ENCODE measurements at places on chromosomes 7 and 10.

GRCh38 chr7:100544967-100545359, 6.0 kb downstream of the AGFG2 start:
- DNase-seq: no peak

DNA sequence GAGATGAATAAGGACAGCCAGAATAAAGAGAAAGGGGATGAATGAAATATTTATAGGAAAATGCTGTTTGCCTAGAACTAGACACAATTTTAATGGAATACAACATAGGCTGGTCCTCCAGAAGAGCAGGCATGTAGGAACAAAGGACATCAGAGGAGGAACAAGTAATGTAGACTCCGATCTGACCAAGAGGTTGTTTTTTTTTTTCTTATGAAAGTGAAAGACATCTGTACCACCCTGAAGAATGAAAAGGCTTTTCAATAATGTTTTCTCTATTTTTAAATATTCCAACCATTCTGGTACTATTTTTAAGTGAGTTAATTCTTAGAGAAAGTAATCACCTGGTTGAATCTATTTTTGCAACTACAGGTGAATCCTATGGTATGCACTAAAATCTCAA, 136.9 kb upstream of the PTN start:
- no peak for DNase-seq

DNA sequence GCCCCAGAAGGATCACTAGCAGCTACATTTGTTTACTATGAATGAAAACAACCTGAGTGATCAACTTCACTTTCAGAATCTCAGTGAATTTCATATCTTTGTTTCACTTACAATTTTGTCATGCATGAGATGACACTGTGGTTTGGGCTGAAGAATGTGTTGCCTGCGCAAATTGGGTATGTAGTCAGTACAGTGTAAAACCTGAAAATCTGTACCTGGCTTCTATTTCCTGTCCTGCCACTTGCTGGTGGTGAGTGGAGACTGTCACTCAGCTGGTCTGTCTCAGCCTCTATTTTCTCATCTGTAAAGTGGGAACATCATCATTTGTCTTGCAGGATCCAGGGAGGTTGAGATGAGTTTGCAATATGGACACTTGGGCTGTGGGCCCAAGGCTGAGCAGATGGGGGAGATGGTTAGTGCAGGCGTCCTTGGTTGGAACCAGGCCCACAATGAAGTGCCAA, 118.0 kb downstream of the WDFY4 start:
- DNase-seq: no peak

- no peak for DNase-seq
Observed at GRCh38 chr10:125602825-125603224, 80.1 kb downstream of the TEX36 start.

DNA sequence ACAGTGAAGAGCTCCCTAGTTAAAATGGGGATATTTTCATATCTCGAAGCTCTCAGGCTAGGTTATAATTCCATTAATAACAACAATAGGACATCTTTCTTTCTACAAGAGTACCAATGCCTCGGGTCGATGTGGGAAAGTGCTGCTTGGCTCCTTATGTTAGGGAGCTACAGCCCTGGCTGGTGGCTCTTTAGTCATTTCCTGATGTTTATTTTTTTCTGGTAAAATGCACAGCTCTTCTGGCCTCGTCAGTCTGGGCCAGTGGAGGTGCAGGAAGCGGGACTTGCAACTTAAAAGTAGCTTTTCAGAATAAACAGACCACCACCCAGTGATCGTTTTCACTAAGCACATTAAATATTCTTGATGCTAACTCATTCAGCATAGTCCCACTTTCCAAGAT, 58.3 kb downstream of the MKX start:
- DNase-seq: no peak

- DNase-seq: no peak
Observed at GRCh38 chr10:60798031-60798430, 19.8 kb downstream of the CDK1 start.

DNA sequence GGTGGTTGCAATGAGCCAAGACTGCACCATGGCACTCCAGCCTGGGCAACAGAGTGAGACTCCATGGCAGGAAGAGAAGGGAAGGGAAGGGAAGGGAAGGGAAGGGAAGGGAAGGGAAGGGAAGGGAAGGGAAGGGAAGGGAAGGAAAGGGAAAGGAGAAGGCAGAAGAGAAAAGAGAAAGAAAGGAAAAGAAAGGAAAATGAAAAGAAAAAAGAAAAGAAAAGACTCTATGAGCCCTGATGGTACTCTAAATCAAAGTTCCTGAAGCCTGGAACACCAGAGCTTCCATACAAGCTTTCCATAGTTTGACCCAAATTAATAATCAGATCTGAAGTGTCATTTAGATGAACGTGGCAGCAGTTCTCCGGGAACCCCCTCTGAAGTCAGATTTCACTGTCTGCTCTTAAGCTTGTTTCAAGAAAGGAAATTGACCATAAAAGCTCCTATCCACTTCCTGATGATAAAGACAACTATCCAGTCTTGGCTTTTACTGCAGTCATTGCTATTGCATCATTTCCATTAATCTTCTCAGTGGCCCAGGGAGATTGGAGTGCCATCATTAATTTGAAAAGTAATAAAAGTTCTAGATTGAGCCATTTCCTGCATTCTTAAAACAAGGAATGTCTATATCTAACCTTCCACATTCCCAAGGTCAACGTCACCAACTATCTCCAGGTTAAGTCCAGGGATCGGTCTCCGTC, 44.2 kb upstream of the FRMD4A start:
- no peak for DNase-seq

DNA sequence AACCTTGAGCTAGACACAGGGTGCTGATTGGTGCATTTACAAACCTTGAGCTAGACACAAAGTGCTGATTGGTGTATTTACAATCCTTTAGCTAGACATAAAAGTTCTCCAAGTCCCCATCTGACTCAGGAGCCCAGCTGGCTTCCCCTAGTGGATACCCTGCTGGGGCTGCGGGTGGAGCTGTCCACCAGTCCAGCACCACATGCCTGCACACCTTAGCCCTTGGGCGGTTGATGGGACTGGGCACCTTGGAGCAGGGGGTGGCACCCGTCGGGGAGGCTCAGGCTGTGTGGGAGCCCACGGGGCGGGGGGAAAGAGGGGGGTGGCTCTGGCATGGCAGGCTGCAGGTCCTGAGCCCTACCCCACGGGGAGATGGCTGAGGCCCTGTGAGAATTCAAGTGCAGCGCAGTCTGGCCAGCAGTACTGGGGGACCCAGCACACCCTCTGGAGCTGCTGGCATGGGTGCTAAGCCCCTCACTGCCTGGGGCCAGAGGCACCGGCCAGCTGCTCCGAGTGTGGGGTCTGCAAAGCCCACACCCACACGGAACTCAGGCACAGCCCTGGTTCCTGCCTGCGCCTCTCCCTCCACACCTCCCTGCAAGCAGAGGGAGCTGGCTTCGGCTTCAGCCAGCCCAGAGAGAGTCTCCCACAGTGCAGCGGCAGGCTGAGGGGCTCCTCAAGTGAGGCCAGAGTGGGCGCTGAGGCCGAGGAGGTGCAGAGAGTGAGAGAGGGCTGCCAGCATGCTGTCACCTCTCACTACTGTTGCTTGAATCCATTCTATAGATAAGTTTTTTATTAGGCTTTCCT, 369.8 kb upstream of the SMIM30 start:
- no peak for DNase-seq

DNA sequence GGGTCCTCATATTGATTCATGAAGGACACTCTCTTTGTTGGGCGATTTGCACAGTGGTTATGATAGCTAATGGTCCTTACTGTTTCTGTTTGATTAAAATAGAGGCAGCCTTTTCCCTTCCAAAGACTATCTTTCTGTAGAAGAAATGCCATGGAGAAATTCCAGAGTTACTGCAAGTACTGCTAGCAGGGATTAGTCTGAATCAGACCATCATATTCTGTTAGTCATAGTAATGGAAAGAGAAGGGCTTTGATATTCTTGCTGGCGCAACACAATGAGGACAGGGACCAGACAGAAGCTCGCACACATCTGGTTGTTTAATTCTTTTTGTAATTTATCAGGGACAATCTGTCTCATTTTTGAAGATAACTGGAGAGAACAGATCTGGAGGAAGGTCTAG, 304.5 kb upstream of the FZD8 start:
- DNase-seq: no peak

- no peak for DNase-seq
Observed at GRCh38 chr7:1377111-1377909, 82.0 kb downstream of the MICALL2 start.

- DNase-seq: peak; percentile 35
Observed at GRCh38 chr7:144027070-144027469, 21.7 kb upstream of the OR2A5 start.

GRCh38 chr7:29637374-29637773, 73.7 kb downstream of the PRR15 start:
- DNase-seq: no peak

DNA sequence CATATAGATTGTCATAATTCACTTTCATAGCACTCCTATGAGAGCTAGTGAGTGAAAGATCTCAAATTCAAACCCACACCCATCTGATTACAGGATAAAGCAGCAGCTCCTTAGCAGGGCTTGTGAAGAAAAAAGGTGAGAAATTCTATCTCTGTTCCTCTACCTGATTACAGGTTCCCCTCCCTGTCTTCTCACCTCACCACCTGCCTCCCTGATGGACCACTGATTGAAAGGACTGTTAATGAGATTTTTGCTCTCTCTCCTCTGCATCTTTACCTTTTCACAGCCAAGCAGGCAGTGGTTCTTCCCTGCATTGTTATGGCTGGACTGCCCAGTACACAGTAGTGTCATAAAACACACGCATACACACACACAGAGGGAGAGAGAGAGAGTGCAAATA, 228.5 kb downstream of the MTERF1 start:
- no peak for DNase-seq

DNA sequence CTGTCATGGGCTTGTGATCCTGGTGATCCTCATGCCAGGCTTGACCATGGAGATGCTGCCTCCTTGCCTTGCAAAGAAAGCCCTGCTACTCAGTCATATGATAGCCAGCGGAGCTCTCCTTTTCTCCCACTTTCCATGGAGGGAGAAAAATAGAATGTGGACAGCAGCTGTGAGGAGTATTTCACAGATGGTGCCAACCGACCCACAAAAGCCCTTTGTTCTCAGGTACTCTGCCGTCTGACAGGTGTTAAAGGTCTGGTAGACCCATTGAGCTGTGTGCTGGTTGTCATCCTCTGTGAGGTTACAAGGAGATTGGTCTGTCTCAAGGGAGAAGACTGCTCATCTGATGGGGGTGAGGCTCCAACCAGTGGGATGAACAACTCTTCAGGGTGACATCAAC, 29.5 kb upstream of the COBL start:
- DNase-seq: no peak

GRCh38 chr10:76306856-76307255, 875.4 kb downstream of the LRMDA start:
- DNase-seq: no peak

- no peak for DNase-seq
Observed at GRCh38 chr7:5646846-5647245, 134.6 kb downstream of the RNF216 start.

- DNase-seq: no peak
Observed at GRCh38 chr10:125859128-125859817, 21.8 kb downstream of the DHX32 start.

GRCh38 chr7:132435016-132435990, 141.0 kb downstream of the PLXNA4 start:
- no peak for DNase-seq

DNA sequence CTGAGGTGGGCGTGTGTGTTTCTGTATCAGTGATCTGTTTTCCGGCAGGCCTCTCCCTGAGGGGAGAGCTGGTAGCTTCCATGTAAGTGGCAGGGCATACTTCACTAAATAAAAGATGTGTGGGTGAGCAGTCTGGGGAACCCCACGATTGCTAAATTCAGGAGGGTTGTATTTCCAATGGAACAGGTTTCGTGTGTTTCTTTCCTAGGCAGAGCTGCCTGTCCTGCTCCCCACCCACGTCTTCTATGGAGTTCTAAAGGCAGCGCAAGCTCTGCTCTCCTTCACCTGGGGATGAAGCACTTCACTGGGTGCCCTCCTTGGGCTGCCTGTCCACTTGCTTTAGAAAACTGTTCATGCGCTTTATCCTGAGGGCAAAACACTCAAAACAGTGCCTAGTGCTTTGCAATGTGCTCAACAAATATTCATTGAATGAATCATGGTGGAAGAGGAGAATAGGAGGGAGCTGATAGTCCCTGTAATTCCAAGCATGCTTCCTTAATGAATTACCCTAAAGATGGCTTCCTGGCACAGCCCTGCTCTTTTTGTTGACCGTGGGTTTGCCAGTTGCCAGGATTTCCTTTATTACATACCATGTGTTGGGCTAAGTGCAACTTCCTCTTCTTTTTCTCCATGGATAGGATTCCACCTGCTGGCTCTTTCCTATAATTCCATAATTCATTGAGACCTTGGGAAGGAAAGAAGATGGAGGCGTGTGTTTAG, 50.6 kb upstream of the SRPK2 start:
- peak; percentile 27 for DNase-seq

DNA sequence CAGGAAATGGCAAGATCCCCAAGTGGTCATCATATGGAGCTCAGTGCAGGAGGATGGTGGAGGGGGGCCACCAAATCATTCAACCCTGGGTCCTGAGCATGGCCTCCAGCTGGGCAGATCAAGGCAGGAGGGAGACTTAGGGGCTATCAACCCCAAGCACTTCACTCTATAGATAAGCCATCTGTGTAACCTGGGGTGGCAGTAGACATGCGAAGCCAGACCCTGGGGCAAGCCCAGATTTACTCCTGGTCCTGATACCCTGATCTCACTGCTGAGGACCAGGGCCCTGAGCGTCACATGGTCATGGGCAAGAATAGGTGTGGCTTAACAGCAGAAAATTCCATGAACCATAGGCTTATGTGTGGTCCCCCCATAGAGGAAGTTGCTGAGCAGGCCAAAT, 173.0 kb upstream of the ADCY1 start:
- DNase-seq: no peak

- no peak for DNase-seq
Observed at GRCh38 chr7:46752881-46753366, 829.0 kb downstream of the TNS3 start.
